ENCODE measurements at places on chromosomes 4 and X. TPM values are rescaled to one million over a fixed set of nuclear protein-coding genes. Genes with fewer than 3 reads are reported as not detected.

Gene TREX2
- 2.2 TPM for total RNA-seq

Gene PRDM8
- total RNA-seq = 8.4 TPM

Gene CXCL5
- total RNA-seq = 0.72 TPM

Gene MAML3
- total RNA-seq = 7.0 TPM

Gene MAGEB10
- total RNA-seq = not detected

Gene NWD2
- total RNA-seq = 0.41 TPM

Gene GC
- not detected for total RNA-seq

Gene SERTM2
- total RNA-seq = 7.9 TPM

Gene TEX13A
- total RNA-seq = not detected

Gene BRS3
- total RNA-seq = not detected

Gene NR3C2
- 35.4 TPM for total RNA-seq

Gene ETDA
- not detected for total RNA-seq

Gene WDFY3
- total RNA-seq = 112 TPM

Gene HSFX2
- not detected for total RNA-seq

Gene AMBN
- not detected for total RNA-seq

Gene EIF1AX
- total RNA-seq = 67.5 TPM

Gene FGFBP2
- total RNA-seq = 1.9 TPM

Gene CPEB2
- 13.6 TPM for total RNA-seq

Gene CTAG2
- total RNA-seq = not detected

Gene TRPC5OS
- total RNA-seq = 0.21 TPM

Gene EOLA1
- total RNA-seq = 19.0 TPM

Gene GPC3
- total RNA-seq = 220 TPM

Gene HNRNPD
- total RNA-seq = 103 TPM

Gene SPP1
- 28.9 TPM for total RNA-seq

Gene MAD2L1
- 5.8 TPM for total RNA-seq

Gene CFI
- total RNA-seq = 11.8 TPM

Gene SMR3A
- total RNA-seq = not detected

Gene NAT8L
- 0.51 TPM for total RNA-seq

Gene SOX3
- total RNA-seq = not detected

Gene CPZ
- total RNA-seq = 6.8 TPM

Gene MAGEA4
- total RNA-seq = not detected

Gene ATP1B4
- 367 TPM for total RNA-seq

Gene MAGEB1
- not detected for total RNA-seq

Gene CHRDL1
- 63.9 TPM for total RNA-seq

Gene CTSO
- total RNA-seq = 24.5 TPM

Gene KCNE5
- 33.6 TPM for total RNA-seq

Gene ARHGAP24
- 112 TPM for total RNA-seq

Gene TLL1
- total RNA-seq = 11.9 TPM

Gene MAGEA10
- not detected for total RNA-seq

Gene NHSL2
- total RNA-seq = 10.2 TPM

Gene FOXR2
- total RNA-seq = not detected

Gene MTNR1A
- 0.21 TPM for total RNA-seq

Gene HAND2
- total RNA-seq = 13.2 TPM

Gene TLR3
- 3.7 TPM for total RNA-seq

Gene TMSB15A
- total RNA-seq = 8.9 TPM

Gene IL1RAPL2
- total RNA-seq = 7.8 TPM

Gene SERPINA7
- not detected for total RNA-seq

Gene UBA1
- 127 TPM for total RNA-seq

Gene UGT2B15
- not detected for total RNA-seq

Gene HTR2C
- total RNA-seq = not detected
